Calu3 (cell line): ENCODE measurements at places on chromosomes 3 and 15. TPM values are rescaled to one million over a fixed set of nuclear protein-coding genes. Genes with fewer than 3 reads are reported as not detected.

GRCh38 chr3:124698030-124698770, 32.1 kb upstream of the UMPS start:
- H3K4me3 ChIP-seq = no peak overlapping the region
- DNase-seq = no peak
- H3K27ac ChIP-seq = no peak overlapping the region
- no peaks in the 10 kb centered on the region for H3K36me3 ChIP-seq

COL6A6 gene
- not detected in 2 replicates for total RNA-seq

- peaks cover 18% of the 10 kb centered on the region for H3K4me1 ChIP-seq
- no peaks in the 10 kb centered on the region for H3K36me3 ChIP-seq
- no peaks in the 10 kb centered on the region for H3K27me3 ChIP-seq
- no peak for DNase-seq
Measured at GRCh38 chr3:53009826-53010539, 35.9 kb downstream of the SFMBT1 start.

GRCh38 chr3:52800079-52800478, 5.5 kb downstream of the ITIH3 start:
- DNase-seq = no peak
- H3K27ac ChIP-seq = no peak overlapping the region
- no peaks in the 10 kb centered on the region for H3K27me3 ChIP-seq
- H3K4me3 ChIP-seq = no peak overlapping the region
- no peaks in the 10 kb centered on the region for H3K36me3 ChIP-seq
- H3K4me1 ChIP-seq = no peaks in the 10 kb centered on the region

MAP1A gene
- total RNA-seq = 0.05 and 0.27 TPM in 2 replicates

GRCh38 chr3:195094191-195094921, 176.6 kb downstream of the XXYLT1 start:
- H3K27ac ChIP-seq = no peak overlapping the region
- DNase-seq = no peak
- no peaks in the 10 kb centered on the region for H3K36me3 ChIP-seq
- H3K4me1 ChIP-seq = no peaks in the 10 kb centered on the region
